Dermis blood vessel endothelial cell (primary cell): ENCODE measurements at places on chromosomes 12 and 14. TPM values are rescaled to one million over a fixed set of nuclear protein-coding genes. Genes with fewer than 3 reads are reported as not detected.
A peak's percentile ranks its signal among the peaks of the same experiment; 100 is the strongest.

The LTBP2 gene
- 89.2 and 90.5 TPM in 2 replicates for total RNA-seq

GRCh38 chr12:97474987-97475386 is 12.4 kb downstream of the RMST start:
- DNase-seq, result no peak

DNA sequence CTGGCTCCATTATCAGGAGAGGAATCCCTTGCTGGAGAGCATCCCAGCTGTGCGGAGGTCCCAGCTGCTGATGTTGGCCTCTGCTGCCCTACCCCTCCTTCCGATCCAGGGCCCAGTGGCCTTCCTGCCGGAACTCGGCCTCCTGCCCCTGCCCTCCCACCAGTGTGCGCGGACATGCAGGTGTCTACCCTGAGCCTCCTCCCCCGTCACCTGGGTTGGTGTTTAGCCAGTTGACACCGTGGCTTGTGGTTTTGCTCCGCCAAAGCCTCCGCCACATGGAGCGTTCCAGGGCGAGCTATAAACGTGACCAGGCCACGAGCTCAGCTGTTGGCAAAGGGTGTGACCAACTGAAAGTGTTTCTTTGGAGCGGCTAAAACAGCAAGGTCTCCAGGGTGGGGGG is 1104.3 kb downstream of the BCL11B start:
- DNase-seq, result no peak

GRCh38 chr14:57869617-57870016 is 3.7 kb upstream of the SLC35F4 start:
- DNase-seq, result no peak

The OTUB2 gene
- total RNA-seq, result 0.68 and 0.84 TPM in 2 replicates

GRCh38 chr14:91249841-91250616 is 5.5 kb upstream of the GPR68 start:
- peak; percentile 40 for DNase-seq

- no peak for DNase-seq
These were observed 163.0 kb upstream of the FRMD6 start for GRCh38 chr14:51488569-51489220.
